ENCODE measurements at places on chromosomes 5 and 9.

- DNase-seq: no peak
These were observed 633.8 kb downstream of the SEMA5A start for GRCh38 chr5:8912106-8912505.

DNA sequence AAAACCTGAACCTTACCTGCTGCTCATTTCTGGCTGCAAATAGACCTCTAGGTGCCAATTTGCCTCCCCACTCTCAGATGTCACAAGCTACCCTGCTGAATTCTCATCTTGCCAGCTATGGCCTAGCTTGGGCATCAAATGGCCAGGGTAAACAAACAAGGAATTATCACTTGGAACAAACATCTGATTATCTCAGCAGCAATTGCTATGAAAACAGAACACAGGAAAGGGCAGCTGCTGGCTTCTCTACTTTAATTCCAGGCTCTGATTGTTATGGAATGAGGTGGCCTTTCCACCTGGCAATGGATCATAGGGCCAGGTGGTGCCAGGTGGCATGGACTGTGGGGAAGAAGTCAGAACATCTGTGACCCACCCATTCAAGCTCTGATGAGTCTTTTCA, 505.1 kb downstream of the TLR4 start:
- no peak for DNase-seq

GRCh38 chr5:4197151-4197550, 601.5 kb downstream of the IRX1 start:
- DNase-seq: no peak

- DNase-seq: no peak
These were observed 28.5 kb downstream of the TRIO start for GRCh38 chr5:14171621-14172020.

DNA sequence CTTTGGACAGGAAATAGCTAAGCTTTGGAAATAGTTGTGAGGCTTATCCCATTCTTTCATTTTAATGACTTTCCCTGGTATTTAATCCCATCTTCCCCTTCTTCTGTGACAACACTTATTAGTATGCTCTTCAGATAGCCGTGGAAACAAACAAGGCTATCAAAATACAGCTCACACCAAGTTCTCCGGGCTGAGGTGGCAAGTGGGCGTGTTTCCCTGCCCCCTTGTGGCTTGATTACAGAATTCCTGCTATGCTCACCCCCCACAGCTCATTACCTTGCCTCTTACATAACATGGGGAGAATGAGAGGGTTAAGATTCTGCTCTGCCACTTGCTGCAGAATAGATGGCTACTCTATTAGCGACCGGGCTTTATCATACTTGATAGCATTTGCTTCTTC, 437.1 kb upstream of the TLE4 start:
- DNase-seq: peak; percentile 4

GRCh38 chr9:16387382-16387781, 483.1 kb downstream of the BNC2 start:
- no peak for DNase-seq

GRCh38 chr5:74316064-74316603, 324.4 kb downstream of the ENC1 start:
- DNase-seq: peak; percentile 94

DNA sequence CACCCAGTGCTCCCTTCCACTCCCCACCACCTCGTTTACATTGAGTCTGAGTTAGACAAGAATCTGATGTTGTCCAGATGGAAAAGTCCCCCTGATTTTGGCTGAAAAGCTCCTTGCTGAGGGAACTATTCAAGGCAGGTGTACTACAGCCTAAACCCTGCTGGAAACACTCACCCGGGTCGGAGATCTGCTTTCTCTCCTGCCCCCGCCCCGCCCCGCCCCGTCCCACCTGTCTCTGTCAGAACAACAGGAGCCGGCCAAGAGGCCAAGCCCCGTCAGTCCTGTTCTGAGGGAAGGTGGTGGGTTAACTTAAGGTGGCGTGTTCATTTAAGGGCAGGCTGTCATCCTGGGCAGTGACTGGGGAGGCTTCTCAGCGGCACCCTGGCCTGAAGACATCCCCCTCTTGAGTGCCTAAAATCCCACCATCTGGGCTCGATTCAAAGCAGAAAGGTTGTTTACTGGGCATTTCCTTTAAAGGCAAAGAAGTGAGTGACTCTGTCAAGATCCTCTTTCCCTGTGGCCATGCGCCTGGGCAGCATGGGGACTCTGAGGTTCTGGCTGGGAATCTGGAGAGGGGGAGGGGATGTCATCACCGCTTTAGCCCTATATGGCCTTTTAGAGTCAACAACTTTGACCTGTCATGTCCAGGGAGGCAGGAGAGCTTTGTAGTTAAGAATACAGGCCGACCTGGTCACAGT, 71.1 kb upstream of the NEURL1B start:
- no peak for DNase-seq

- no peak for DNase-seq
These were observed 363.4 kb downstream of the EBF1 start for GRCh38 chr5:158736150-158736870.

DNA sequence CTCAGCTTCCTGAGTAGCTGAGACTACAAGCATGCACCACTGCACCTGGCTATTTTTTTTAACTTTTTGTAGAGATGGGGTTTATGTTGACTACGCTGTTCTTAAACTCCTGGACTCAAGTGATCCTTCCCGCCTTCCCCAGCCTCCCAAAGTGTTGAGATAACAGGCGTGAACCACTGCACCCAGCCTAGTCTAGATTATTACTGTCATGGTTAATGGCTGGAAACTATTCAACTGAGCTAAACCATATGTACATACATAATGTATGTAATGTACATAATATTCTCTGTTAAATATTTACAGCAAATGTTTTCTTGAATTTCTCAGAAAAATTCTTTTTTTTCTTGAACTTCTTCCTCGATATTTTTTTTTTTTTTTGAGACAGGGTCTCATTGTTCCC, 21.3 kb downstream of the PPP2CA start:
- DNase-seq: no peak

- DNase-seq: no peak
These were observed 411.4 kb upstream of the SGCD start for GRCh38 chr5:155915601-155916000.

DNA sequence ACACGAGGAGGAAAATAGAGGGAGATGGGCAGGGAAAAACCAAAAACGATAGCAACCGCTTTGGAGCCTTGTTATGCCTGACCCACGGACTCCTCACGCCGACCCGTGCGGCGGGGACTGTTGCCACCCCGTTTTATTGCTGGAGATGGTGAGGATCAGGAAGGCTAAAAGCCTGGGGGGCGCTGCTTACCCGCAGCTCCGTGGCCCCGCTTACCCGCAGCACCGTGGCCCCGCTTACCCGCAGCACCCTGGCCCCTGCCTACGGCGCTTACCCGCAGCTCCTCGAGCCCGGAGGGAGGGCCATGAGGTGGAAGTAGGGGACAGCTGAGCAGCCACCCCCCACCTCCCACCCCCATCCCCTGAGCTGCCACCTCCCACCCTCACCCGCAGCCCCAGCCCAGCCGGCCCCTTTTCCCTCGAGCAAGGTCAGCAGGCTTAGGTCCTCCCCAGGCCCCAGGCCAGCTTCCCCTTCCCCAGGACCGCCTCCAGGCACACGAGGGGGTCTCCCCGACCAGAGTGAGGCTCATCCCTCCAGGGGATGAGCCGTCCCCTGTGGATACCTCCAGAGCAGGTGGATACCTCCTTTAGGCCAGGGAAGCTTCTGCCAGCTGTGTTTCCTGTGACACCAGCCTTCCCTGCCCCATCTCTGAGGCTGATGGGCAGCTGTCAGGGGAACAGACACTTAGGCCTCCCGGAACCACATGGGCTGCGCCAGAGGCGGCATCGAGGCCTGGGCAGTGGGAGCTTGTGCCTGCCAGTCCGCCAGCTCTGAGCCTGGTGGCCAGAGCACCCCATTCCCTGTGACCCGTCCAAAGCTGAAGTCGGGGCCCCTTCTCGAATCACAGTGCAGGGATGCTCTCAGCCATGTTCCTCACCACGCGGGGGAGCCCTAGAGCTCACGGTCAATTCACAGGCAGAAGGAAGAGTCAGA, 92.3 kb downstream of the LMX1B start:
- peak; percentile 32 for DNase-seq

GRCh38 chr9:76445976-76446375, 13.0 kb upstream of the GCNT1 start:
- DNase-seq: no peak

GRCh38 chr9:123326662-123327093, 29.3 kb upstream of the CRB2 start:
- DNase-seq: no peak

DNA sequence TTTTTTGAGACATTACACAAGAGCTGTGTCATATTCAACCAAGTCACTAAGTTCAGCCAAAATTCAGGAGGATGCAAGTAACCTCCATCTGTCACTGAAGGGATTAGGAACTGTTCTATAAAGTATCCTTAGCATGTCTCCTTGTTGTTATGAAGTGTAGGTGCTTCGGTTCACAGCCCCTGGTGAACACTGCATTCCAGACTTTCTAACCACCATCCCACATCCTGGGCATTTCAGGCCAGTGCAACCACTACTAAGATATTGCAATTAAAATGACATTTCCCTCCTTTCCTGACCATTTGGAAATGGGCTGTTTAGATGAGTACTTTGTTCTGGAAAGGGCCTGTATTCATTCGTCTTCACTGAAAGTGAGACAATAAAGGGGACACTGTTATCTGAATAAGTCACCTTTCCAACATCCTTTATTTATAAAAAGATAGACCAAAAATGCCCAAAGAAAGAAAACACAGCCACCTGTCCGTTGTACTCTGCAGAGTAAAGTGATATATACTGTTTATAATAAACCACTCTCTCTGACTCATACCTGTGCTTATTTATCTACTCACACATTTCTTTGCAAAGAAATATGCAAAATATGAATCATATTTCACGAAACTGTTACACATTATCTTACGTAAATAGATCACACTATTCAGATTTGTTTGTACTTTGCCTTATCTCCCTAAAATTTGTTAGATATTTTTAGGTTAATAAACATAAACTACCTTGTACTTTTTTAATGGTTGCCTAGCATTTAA, 861.9 kb downstream of the CDH18 start:
- no peak for DNase-seq

- DNase-seq: no peak
These were observed 111.4 kb downstream of the GABBR2 start for GRCh38 chr9:98597236-98597771.

DNA sequence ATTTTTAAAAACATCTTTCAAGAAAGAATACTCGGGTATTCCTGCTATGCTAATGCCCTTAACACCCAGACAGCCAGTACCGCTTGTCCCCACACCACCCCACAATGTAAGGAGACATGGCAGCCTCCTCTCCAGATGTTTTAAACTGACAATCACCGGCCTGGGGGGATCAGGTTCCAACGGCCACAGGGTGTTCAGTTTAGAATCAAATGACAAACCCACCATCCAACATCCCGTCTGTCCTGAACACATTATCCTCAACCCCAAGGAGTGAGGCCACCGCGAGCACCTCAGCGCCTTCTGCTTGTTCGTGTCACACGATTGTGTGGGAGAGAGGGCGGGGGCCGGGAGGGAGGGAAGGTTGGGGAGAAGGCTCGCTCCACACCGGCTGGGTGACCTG, 152.8 kb downstream of the PAX5 start:
- no peak for DNase-seq

DNA sequence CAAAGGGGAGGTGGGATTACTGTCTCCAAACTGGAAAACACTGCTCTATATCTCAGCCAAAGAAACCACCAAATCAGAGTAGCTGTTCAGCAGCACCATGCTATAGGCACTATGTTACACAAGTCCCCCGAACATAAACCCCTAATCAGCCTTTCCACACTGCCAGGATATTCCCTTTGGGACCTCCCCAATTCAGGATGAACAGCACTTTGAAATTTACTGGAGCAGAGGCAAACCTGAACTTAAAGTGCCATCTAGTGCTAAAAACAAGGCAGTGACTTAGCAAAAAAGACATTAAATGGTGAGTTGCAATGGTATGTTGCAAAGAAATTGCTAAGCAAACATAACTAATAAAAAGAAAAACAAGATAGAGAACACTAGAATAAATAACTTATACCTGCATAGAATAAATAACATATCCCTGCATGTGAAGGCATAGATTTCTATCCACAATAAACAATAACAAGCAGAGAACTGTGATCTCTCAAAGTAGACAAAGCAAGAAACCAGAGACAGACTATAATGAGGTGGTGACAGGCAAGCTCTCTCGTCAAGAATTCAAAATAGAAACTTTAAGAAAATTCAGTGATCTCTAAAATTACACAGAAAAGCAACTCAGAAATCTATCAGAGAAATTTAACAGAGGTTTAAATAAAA, 584.4 kb upstream of the ACO1 start:
- peak; percentile 16 for DNase-seq

DNA sequence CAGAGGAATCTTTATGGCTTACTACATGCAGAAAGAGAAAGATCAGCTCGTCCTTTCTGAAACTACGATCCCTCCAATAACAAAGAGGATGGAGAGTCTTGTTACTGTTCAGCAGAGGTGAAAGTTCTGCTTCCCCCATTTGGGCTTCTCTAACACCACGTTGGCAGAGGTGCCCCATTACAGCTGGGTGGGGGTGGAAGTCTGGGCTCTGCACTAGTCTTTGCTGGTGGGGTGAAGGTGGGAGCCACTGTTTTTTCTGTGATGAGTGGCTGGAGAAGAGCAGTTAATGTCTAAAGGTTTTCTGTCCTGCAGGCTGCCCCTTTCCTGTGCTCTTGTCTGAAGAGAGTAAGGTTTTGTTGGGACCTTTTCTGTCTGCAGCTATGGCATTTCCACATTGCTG, 64.7 kb upstream of the OTULINL start:
- no peak for DNase-seq

DNA sequence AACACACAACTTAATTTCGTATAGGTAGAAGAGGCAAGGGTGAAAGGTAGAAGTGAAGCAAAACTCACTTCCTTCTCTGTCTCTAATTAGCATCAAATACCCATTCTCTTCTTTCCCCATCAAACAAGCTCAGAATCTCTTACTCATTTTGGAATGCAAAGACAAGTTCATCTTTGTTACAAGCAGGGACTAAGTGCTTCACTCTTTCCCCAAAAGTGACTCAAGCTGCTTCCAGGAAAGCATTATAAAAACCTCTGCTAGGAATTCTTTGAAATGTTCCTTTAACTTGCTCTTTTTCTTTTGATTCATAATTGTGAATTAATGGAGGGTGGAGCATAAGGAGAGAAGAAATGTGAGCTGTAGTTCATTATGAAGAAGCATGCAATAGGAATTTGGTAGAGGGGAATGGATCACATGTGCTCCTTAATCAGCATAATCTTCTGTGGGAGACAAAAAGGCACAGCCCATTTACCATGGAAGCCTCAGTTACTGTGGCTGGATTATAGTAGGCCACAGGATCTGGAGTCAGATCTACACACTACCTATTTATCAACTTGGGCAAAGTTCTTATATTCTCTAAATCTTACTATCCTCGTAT, 109.5 kb upstream of the DPYSL3 start:
- no peak for DNase-seq

DNA sequence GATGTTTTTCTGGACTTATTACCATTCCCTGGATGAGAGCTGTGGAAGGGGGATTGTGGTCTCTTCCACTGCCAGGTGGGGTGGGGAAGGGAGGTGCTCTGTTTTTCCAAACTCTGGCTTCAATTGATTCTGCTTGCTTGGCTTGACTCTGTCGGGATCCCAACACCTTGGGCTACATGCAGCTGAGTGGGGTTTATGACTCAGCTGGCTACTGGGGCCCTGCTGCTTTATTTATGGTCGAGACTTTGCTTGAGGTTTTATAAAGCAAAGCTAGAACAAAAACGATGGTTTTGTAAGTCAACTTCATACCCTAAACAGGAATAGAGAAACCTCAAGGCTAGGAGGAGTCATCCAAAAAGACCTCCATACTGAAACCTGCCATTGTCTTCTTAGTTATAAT, 76.3 kb downstream of the AOPEP start:
- DNase-seq: no peak

Data from Caki2 (cell line).